Pancreas (tissue), 10 donors: ENCODE measurements at places on chromosomes 6 and 20. TPM values are rescaled to one million over a fixed set of nuclear protein-coding genes. Genes with fewer than 3 reads are reported as not detected.

OR2H1 gene
- total RNA-seq = not detected

ETV7 gene
- total RNA-seq = 0.22 TPM

CFAP61 gene
- total RNA-seq = 0.43 TPM

TFAP2A gene
- total RNA-seq = 0.16 TPM

DNA sequence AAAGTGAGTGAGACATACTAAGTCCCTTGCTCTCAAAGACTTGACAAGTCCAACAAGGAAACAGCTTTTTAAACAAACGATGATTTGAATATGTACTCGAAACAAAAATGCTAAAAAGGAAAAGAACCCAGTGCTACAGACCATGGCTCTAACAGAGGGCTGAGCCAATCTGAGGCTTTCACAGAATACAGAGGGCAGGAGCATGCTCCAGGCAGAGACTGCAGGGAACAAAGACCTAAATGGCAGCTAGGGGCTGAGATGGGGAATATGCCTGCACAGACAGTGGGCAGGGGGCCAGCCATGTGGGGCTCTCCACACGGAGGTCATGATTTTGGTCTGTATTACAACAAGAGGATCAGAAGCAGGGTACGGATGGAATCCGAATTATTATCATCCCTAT lies 31.1 kb upstream of the C6orf118 start:
- DNase-seq = no peak

DNA sequence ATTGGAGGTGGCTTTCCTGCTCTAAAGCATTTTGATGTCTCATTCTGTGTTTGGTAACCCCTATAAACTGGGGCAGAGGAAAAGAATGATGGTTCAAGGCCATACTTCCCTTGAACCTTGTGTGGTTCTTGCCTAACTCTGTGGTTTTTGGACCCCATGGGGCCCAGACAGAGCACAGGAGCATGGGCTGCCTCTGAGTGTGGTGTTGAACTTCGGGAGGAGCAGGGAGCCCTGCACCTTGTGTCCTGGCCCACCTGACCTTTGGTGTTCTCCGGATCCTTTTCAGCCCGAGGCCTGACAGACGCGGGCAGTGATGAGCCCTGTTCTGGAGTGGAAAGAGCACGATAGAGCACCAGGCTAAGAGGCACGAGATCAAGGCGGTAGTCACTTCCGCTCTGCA lies 18.8 kb downstream of the TMEM74B start:
- no peak for DNase-seq

- no peak for DNase-seq
Observed at GRCh38 chr20:62025832-62026563, 39.7 kb downstream of the TAF4 start.

DNA sequence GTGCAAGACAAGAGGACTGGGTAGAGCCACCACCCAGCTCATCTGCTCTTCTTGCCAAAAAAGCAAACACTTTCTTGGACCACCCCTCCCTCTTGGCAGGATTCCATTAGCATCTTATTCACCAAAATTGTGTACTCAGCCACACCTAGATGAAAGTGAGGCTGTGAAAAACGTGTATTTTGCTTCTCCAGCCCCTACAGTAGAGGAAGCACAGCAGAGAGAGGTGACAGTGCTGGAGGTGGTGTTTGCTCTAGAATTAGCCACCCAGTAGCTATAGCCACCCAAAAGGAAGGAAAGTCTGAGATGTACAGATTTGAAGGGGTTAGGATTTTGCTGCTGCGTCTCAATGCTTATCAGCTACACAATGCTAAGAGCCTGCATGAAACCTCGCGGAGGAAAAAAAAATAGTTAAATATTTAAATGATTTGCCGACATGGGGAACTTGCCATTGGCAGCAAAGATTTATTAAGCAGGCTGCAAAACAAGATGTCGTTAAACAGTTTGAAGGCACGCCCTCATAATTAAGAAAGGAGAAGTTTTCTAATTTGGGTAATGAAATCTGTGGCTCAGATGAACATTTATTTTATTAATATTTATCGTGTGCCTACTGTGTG lies 287.3 kb downstream of the ZNF217 start:
- DNase-seq = no peak
